ENCODE measurements at places on chromosomes 7 and 10. TPM values are rescaled to one million over a fixed set of nuclear protein-coding genes. Genes with fewer than 3 reads are reported as not detected.

The PGAM2 gene
- total RNA-seq: 1.2 TPM

The CPA4 gene
- total RNA-seq: 0.92 TPM

The SPAM1 gene
- not detected for total RNA-seq

The NPSR1 gene
- not detected for total RNA-seq

The LAMTOR4 gene
- 167 TPM for total RNA-seq

The TAS2R3 gene
- total RNA-seq: 1.5 TPM

The MYL10 gene
- total RNA-seq: not detected

The C10orf62 gene
- total RNA-seq: 0.13 TPM

The ADIRF gene
- total RNA-seq: 936 TPM

The ST8SIA6 gene
- not detected for total RNA-seq

The IKZF1 gene
- total RNA-seq: not detected

The CTAGE6 gene
- total RNA-seq: 0.62 TPM

The HPSE2 gene
- not detected for total RNA-seq

The CTAGE4 gene
- 0.66 TPM for total RNA-seq

The EPHB6 gene
- total RNA-seq: 23.1 TPM

The RINT1 gene
- total RNA-seq: 11.4 TPM

The CARD11 gene
- total RNA-seq: 0.13 TPM

The TMEM270 gene
- not detected for total RNA-seq

The CALML3 gene
- total RNA-seq: not detected

The TES gene
- total RNA-seq: 45.2 TPM

The NUTM2D gene
- 1.6 TPM for total RNA-seq
